Anterior cingulate cortex (tissue), 58 donors: ENCODE measurements at places on chromosomes 6 and 20.
A peak's percentile ranks its signal among the peaks of the same experiment; 100 is the strongest.

GRCh38 chr20:51525241-51526105 lies 17.0 kb downstream of the NFATC2 start:
- peak; percentile 11 for DNase-seq

GRCh38 chr6:151071295-151071694 lies 168.5 kb upstream of the AKAP12 start:
- DNase-seq, result no peak

DNA sequence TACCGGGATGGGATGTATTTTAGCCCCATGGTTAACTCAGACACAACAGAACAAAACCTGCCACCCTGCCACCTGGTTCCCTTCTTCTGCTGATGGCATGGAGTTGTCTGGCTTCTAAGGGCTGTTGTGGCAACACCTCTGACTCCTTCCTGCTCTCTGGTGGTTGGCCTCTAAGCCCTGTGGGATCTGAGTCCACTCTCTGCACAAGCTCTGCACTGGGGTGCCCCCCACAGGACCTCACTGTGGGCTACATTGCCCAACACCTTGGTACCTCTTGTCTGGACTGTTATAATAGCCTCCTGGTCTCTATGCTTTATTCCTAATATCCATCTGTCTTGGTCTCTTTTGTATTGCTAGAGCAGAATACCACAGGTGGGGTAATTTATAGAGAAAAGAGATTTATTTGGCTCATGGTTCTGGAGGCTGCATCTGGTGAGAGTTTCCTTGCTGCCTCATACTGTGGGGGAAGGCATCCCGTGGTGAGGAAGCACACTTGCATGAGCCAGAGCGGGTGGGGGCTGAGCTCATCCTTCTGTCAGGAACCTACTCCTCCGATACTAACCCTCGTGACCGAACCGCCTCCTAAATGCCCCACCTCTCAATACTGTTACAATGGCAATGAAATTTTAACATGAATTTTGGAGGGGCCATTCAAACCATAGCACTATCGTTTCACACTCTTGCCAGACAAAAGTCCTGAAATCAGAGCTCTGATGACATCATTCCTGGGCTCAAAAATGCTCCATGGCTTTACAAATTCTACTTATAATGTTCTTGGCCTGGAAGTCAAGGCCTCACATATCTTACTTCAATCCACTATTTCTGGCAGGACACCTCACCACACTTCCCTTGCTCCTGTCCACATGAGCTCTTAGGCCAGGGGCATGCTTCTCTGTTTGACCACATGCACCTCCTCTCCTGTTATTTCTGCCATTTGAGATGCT lies 127.2 kb downstream of the PAX1 start:
- no peak for DNase-seq

- no peak for DNase-seq
Measured at GRCh38 chr6:14861491-14861943, 384.4 kb upstream of the JARID2 start.

DNA sequence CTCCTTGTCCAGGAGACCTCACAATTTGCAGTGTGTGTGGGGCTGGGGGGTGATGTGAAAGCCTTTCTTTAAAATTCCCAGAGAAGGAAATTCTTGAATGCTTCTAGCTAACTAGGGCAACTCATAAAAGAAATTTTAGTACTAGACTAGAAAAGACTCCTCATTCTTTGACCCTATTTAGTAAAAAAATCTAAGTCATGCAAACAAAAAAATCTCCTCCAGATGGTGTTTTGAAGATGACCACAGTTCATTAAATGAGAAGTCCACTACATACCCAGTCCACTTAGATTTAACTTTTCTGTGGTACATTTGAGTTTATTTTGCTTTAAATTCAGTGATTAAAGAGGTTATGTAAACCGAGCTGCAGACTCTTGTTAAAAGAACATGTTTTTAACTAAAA lies 67.5 kb downstream of the NDUFAF5 start:
- no peak for DNase-seq

DNA sequence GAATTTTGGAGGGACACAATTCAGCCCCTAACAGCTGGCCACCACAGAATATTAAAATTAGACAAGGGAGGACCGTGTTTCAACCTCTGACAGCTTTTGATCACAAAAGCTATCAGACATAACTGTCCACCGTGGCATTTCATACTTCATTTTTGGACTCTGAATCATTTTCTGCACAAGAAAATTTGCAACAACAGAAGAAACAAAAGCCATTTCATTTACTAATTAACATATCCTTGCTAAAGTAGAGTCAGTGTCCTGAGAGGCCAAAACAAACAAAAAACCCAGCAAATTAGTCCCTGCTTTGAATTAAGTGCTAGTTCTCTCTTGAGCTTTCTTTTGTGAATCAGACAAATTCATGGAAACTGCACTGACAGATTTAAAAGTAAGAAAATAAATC lies 17.6 kb upstream of the COL12A1 start:
- no peak for DNase-seq
